ENCODE measurements at places on chromosomes 16 and 17.

DNA sequence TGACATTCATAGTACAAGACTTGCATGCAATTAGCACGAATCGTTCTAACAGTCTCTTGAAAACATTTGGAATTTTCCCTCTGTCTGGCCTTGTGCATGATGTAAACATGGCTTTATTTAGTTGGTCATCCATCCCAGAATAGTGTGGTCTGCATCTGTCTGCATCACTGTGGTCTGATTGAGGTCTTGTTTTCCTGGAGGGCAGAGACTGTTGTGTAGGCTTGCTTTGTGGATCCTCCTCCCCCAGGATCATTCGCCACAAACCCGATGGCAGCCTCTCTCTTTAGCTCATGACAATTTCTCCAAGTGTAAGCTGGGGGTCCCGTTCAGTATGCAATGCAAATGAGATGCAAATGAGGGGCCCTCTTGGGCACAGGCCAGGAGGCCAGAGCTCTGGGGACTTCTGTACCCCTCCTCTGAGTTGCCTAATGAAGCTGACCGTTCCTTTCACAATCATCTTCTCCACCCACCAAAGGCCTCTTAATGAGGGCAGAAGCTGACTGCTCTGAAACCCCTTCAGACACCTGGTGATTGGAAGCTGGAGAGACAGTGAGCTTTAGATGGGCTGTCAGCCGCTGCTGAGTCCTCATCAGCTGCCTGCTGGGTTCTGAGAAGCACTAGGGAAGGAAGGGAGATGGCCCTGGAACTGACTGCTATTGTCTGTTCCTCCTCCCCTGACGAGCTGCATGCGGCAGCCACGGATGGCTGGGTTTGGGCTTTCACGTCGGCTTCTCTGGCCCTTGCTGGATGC is 201.2 kb upstream of the CACNG3 start:
- no peak for DNase-seq

GRCh38 chr17:9259419-9259818 is 238.1 kb downstream of the NTN1 start:
- no peak for DNase-seq

DNA sequence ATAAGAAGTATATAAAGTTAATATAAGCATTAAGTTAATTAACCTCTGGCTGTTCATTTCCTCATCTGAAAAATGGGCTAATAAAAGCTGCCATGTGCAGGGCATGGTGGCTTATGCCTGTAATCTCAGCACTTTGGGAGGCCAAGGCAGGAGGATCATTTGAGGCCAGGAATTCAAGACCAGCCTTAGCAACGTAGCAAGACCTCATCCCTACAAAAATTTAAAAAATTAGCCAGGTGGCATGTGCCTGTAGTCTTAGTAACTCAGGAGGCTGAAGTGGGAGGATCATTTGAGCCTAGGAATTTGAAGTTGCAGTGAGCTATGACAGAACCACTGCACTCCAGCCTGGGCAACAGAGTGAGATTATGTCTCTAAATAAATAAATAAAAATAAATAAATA is 40.6 kb upstream of the MMD start:
- no peak for DNase-seq

- DNase-seq = no peak
Measured at GRCh38 chr17:42553866-42554249, 1.1 kb downstream of the HSD17B1 start.

DNA sequence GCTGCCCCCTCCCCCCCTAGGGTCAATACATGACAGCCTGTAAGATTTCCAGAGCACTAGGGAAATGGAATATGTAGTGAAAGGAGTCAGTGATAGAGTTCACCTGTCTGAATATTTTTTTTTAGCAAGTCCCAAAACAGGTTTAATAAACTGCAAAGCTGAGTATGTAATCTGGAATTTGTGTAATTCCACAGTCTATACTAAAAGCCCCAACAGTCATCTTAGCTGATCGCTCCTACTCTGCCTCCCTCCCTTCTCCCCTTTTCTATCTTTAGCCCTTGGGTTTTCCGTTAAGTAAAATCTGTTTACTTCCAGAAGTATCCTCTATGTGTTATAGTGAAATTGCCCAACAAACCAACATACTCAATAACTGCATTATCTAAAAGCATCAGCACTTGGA is 3.5 kb downstream of the CDH13 start:
- DNase-seq = no peak

DNA sequence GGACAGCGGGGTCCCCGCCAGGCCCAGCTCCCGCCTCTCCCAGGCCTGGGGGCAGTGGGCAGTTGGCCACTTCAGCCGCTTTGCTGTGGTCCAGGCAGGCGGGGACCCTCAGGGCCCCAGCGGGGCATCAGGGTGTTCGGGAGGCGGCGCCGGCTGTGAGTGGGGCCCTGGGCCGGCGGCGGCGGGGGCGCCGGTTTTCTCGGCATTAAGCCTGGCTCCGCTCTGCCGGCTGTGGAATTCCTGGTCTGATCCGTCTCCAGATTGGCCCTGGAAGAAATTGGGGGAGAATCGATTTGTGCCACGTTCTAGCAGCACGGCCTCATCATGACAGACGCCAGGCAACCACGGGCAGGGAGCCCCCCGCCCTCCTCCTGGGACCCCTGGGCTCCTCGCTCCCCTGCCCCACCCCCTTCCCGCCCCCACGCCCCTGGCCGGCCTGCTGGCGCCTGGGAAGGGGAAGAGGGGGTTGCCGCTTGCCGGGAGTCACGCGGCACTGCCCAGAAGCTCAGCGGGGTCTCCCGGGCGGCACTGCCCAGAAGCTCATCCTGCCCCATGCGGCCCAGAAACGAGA is 28.6 kb upstream of the SSTR5 start:
- no peak for DNase-seq

DNA sequence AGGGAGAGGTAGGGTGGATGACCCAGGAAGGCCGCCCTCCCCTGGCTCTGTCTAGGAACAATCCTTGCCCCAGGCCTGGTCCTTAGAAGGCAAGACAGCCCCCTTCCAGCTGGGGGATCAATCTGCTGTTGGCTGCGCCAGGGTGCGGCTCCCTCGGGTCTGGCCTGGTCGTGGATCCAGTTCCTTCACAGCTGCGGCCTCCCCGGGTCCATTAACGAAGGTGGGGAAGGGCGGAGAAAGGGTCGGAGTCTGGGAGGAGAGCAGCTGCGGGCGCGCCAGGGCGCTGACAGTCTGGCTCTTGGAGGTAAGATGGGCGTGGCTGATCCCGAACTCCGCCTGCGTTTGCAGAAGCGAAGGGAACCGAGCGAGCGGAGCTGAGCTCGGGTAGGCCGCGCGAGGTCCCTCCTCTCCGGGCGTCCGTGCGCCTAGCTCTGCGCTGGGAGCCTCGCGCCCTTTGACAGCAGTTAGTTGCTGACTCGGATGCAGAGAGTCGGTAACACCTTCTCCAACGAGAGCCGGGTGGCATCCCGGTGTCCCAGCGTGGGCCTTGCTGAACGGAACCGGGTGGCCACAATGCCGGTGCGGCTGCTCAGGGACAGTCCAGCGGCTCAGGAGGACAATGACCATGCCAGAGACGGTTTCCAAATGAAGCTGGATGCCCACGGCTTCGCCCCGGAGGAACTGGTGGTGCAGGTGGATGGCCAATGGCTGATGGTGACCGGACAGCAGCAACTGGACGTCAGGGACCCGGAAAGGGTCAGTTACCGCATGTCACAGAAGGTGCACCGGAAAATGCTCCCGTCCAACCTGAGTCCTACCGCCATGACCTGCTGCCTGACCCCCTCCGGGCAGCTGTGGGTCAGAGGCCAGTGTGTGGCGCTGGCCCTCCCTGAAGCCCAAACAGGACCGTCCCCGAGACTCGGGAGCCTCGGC is at the start of gene HSPB9:
Gene HSPB9, plus strand, starts transcription at position 434 of the 933 bp plus-strand sequence. Its CDS starts 47 bp downstream, at position 481.
- DNase-seq = no peak

DNA sequence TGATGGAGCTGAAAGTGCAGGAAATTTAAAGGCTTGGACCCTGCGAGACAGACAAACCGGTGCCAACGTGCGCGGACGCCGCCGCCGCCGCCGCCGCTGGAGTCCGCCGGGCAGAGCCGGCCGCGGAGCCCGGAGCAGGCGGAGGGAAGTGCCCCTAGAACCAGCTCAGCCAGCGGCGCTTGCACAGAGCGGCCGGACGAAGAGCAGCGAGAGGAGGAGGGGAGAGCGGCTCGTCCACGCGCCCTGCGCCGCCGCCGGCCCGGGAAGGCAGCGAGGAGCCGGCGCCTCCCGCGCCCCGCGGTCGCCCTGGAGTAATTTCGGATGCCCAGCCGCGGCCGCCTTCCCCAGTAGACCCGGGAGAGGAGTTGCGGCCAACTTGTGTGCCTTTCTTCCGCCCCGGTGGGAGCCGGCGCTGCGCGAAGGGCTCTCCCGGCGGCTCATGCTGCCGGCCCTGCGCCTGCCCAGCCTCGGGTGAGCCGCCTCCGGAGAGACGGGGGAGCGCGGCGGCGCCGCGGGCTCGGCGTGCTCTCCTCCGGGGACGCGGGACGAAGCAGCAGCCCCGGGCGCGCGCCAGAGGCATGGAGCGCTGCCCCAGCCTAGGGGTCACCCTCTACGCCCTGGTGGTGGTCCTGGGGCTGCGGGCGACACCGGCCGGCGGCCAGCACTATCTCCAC is at the start of gene NOG:
Gene NOG, plus strand, starts transcription at position 54 of the 674 bp plus-strand sequence. Its CDS starts 525 bp downstream, at position 579.
- DNase-seq = no peak

Measured in BJ (cell line).